Jurkat, Clone E6-1 (cell line): ENCODE measurements at places on chromosomes 1 and 21.

DNA sequence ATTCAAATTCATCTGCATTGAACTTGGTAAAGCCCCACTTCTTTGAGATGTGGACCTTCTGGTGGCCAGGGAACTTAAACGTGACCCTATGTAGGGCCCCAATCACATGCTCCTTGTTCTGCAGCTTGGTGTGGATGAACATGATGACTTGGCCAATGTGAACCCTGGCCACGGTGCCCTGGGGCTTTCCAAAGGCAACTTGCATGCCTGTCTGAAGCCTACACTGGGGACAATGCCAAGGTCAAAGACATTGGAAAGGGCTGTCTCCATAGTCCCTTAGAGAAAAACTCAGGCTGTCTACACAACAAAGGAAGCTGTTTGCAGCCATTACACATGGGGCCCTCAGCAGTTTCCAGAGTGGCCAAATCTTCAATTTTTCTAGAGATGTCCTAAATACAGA is 8.9 kb upstream of the VPS13D start:
- DNase-seq = no peak

GRCh38 chr1:55585402-55585792 is 370.2 kb upstream of the USP24 start:
- no peak for DNase-seq

- no peak for DNase-seq
These were observed 993.8 kb upstream of the NCAM2 start for GRCh38 chr21:20004367-20004766.

DNA sequence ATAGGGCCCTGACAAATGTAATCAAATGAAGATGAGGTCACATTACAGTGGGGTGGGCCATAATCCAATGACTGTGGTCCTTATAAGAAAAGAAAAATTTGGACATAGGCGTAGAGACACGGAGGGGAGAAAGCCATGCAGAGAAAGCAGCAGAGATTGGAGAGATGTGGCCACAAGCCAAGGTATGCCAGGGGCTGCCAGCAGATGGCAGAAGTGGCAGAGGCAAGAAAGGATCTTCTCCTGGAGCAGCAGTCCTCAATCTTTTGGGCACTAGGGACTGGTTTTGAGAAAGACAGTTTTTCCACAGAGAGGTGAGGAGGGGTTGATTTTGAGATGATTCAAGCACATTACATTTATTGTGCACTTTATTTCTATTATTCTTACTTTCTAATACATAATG is 355.1 kb downstream of the NPHP4 start:
- peak; percentile 19 for DNase-seq

DNA sequence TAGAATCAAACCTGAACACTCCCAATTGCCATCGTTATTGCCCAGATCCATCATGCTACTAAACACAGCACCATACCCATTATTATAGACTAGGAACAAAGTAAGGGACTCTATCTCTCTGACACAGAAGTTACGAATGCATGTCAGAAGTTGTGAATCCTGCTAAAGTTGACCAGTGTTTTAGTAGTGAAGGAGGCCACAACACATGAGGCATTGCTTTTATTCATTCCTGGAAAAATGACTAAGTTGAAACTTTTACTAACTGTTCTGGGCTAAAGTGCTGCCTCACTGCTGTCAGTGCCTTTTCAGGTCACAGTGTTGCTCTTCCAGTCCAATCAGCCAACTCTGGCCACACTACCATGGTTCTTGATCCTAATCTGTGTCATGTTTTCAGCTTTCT is 911.1 kb downstream of the TTLL7 start:
- no peak for DNase-seq

- DNase-seq = no peak
These were observed 868.7 kb upstream of the ADGRL4 start for GRCh38 chr1:79875187-79875586.

- DNase-seq = no peak
These were observed 152.9 kb downstream of the ACTL8 start for GRCh38 chr1:17907999-17908398.

- no peak for DNase-seq
These were observed 75.1 kb downstream of the ZFYVE9 start for GRCh38 chr1:52216907-52217458.

DNA sequence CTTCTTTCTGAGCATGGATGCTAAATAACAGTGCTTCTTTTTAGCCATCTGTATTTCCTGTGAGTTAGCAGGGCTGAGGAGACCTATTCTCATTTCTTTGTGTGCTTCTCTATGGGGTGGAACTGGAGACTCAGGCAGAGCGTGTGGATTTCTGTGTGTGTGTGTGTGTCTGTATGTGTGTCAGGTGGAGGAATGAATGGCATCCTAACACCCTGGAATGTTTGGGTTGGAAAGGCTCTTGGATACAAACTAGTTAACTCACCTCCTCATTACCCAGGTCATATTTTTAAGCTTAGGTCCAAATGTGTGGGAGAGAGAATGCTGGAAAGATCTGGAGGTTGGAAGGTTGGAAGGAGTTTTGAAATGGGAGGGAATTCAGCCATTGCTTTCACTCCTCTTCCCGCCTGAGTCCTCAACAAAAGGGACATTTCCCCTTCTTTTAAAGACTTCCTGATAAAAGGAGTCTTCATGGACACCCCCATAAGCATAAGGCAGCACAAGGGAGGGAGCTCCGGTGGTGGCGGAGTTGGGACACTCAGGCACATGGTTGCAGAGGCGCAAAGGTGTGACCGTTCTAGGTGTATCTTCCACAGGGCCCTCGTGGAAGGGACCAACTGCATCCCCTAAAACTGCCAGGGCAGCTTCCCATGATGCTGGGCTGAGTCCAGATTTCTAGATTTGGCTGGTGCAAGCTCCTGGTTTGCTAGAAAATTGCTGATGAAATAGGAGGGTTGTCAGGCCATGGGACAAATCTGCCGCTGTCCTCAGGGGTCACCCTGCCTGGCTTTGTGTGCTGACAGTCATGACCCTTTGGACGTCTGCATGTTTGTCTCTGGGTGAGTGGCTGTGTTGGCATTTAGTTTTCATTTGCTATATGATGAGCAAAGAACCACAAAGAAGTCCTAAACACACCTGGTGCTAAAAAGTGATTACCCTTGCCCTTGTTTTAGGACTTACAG is 37.6 kb downstream of the MTARC1 start:
- no peak for DNase-seq

GRCh38 chr1:76940571-76941335 is 73.5 kb downstream of the ST6GALNAC5 start:
- DNase-seq = no peak

- no peak for DNase-seq
These were observed 17.2 kb downstream of the KAZN start for GRCh38 chr1:14615549-14616218.

- no peak for DNase-seq
These were observed 131.7 kb downstream of the PSMG1 start for GRCh38 chr21:39051588-39051949.

- no peak for DNase-seq
These were observed 20.1 kb downstream of the FMO3 start for GRCh38 chr1:171110621-171111326.

DNA sequence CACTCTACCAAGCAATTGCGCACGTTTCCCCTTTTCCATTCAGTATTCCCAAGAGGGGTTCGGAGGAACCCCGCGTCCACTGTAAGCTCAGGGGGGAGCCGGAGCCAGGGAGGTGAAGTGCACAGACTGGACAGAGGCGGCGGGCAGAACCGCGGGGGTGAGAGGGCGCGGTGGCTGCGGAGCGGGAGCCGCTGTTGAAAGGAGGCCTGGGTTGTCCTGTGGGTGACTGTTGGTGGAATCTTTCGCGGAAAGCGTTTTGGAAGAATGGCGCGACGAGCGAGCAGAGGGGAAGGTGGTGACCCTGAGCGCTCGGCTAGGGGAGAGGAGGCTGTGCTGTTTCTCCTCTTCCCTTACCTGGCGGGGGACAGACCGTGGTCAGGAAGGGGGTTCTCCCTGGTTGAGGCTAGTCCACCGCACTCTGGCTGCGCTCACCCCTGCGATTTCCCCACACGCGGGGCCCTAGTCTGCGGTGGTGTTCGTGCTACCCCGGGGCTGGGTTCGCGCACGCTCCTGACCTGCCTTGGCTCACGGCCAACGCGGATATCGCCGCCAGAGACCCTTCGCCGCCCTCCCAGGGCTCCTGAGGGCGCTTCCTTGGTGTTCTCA is 92.8 kb downstream of the PRKAB2 start:
- DNase-seq = no peak

- no peak for DNase-seq
These were observed 61.0 kb downstream of the TOR3A start for GRCh38 chr1:179142889-179143299.

- no peak for DNase-seq
These were observed 79.9 kb upstream of the LYST start for GRCh38 chr1:235946571-235946981.

DNA sequence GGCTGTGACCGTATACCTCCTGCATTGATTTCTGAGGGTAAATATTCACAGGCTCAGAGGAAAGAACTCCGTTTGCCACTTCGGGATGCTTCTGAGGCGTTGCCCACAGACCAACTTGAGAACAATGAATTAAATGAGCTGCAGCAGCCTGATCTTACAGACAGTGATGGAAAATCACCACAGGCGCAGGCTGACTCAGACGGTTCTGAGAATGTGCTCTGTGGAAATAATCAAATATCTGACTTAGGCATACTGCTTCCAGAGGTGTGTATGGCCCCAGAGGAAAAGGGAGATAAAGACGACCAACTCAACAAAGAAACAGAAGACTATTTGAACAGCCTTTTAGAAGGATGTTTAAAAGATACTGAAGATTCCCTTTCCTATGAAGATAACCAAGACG is 76.7 kb upstream of the SCCPDH start:
- DNase-seq = no peak

GRCh38 chr1:116546354-116546977 is 24.4 kb downstream of the CD58 start:
- DNase-seq = no peak

- no peak for DNase-seq
These were observed 21.3 kb downstream of the TMCC2 start for GRCh38 chr1:205248793-205249601.

DNA sequence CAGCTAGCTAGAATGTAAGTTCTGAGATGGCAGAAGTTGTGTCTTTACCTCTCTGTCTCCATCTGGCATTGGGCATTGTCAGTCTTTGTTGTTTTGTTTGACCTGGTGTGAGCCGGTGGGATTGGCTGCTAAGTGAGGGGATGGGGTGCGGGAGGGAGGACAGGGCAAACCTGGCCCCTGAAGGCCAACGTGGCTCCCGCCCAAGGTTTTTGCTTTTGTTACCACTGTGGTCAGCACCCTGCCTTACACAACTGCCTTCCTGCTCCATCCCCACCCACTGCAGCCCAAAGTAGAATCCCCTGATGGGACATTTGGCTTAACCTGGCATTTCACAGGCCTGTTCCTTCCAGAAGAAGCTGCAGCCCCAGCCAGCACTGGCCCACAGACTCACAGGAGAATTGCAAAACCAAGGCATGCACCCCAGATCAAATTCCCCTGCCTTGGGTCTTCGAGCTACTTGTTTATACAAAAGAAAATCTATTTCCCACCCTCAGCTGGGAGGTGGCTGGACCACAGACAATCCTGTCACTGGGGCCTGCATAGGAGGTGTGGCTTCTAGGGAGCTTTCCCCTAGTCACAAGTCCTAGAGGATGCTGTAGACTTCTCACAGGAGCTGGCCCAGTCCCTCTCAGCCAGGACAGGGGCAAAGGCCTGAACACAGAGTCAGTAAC is 147.5 kb downstream of the TRABD2B start:
- no peak for DNase-seq

GRCh38 chr1:111448482-111448917 is 556 bp downstream of the WDR77 start:
- no peak for DNase-seq

DNA sequence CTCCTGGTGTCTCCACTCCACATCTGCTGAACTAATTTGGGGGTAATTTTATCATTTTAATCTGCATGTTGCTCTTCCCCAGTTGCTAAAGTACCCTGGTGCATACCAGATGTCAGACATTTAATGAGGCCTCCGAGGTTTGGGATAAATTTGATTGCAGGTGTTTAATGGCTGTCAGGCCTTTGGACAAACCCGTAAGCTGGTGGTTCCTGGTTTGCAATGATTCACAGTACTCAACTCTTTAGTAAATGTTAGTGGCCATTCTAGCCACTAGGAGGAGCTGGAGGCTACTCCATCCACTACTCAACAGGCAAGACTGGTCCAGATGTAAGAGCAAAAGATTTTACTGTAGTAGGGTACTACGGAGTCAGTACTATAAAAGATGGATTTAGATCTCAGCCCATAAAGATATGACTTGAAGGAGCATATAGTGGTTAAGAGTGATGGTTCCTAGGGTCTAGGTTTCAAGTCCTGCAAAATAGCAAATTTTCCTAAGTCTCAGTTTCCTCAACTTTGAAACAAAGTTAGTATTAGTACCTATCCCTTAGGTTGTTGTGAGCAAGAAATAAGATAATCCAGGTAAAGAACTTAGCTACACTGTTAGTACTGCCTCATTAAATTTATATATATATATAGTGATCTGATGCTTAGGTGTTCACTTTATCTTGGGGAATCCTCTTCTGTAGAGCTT is 132.8 kb downstream of the SNX7 start:
- DNase-seq = peak; percentile 59

- DNase-seq = no peak
These were observed 71.1 kb upstream of the AKT3 start for GRCh38 chr1:243921111-243921510.

DNA sequence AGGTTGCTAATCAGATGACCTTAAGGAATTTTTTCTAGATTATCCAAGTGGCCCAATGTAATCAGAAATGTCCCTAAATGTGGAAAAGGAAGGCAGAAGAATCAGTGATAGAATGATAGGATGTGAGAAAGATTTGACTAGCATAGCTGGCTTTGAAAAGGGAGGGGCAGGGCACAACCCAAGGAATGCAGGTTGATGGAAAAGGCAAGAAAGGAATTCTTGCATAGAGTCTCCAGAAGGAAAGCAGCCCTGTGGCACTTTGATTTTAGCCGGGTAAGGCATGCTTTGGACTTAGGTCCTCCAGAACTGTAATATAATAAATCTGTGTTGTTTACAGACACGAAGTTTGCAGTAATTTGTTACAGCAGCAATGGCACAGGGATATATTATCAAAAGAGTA is 375.7 kb upstream of the B3GALT2 start:
- no peak for DNase-seq

GRCh38 chr21:34271189-34271851 is 92.5 kb upstream of the KCNE2 start:
- DNase-seq = no peak

DNA sequence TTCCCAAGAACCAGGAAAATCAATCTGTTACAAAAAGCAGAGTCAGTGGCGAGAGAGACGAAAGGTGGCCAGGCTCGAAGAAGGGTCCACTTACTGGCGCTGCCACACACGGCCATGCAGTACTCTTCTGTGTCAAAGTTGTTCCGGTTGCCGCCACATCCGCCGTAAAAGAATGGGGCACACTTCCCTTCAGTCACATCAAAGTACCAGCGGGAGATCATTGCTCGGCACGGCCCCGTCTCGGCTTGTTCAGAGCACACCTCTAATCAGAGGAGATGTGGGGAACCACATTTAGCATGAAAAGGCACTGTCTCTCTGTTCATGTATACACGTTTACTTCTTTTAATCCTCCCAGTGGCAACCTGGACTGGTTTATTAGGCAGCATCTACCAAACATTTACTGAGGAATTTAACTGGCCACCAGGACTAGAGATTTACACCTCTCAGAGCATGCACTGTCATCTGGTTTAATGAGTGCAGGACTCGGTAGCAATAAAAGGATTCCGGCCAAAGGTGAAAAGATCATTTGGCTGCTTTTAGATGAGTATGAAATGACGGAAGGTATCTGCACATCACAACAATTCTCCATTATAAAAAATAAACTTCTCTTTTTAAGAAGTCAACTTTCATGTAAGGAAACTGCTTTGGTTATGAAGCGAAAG is 170.5 kb downstream of the APP start:
- no peak for DNase-seq

GRCh38 chr21:39251326-39251725 is 62.1 kb downstream of the BRWD1 start:
- no peak for DNase-seq
